ENCODE measurements at places on chromosomes 1 and 21.

- DNase-seq: no peak
Observed at GRCh38 chr1:24909388-24909898, 20.6 kb downstream of the RUNX3 start.

- no peak for DNase-seq
Observed at GRCh38 chr1:209072481-209072880, 511.0 kb upstream of the CAMK1G start.

GRCh38 chr1:16116625-16117024 lies 39.2 kb downstream of the EPHA2 start:
- no peak for DNase-seq

GRCh38 chr1:97281962-97282361 lies 560.4 kb downstream of the PTBP2 start:
- no peak for DNase-seq

GRCh38 chr1:174262349-174263241 lies 103.3 kb downstream of the RABGAP1L start:
- DNase-seq: peak; percentile 59

GRCh38 chr1:24857507-24858133 lies 72.5 kb downstream of the RUNX3 start:
- DNase-seq: no peak

GRCh38 chr1:182301467-182302198 lies 90.0 kb downstream of the GLUL start:
- no peak for DNase-seq

- DNase-seq: no peak
Observed at GRCh38 chr1:223038288-223039006, 104.6 kb downstream of the TLR5 start.

- DNase-seq: no peak
Observed at GRCh38 chr1:207405814-207406213, 48.3 kb upstream of the CR2 start.

GRCh38 chr1:15915991-15916390 lies 59.9 kb downstream of the ZBTB17 start:
- no peak for DNase-seq

DNA sequence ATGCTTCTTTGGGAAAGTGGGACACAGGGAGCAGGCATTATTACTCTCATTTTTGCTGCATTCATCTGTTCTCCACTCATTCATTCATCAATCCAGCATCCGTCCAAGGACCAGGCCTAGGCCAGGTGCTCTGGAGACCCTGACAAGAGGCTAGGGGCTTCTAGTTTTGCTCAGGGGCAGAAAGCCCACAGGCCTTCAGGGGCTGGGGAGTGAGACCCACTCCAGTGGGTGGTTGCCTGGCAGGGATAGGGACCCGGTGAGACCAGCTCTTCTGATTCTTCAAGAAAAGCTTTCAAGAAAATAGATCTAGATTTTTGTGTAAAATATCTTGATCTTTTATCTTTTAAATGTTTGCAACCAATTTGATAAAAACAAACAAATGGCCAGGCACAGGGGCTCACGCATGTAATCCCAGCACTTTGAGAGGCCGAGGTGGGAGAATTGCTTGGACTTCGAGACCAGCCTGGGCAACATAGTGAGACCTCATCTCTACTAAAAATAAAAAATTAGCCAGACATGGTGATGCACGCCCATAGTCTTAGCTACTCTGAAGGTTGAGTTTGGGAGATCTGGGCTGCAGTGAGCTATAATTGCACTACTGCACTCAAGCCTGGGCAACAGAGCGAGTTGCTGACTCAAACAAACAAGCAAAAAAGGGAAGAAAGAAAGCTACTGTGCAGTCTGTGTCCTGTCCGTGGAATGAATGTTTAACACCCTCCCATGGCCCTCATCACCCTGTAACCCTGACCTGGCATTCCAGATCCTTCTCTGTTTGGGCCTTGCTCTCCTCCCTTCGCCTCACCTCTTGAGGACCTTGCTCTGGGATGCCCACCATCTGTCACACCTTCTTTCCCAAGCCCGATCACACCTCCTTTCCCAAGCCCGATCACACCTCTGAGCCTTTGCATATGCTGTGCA lies 17.3 kb upstream of the LRP8 start:
- DNase-seq: no peak

DNA sequence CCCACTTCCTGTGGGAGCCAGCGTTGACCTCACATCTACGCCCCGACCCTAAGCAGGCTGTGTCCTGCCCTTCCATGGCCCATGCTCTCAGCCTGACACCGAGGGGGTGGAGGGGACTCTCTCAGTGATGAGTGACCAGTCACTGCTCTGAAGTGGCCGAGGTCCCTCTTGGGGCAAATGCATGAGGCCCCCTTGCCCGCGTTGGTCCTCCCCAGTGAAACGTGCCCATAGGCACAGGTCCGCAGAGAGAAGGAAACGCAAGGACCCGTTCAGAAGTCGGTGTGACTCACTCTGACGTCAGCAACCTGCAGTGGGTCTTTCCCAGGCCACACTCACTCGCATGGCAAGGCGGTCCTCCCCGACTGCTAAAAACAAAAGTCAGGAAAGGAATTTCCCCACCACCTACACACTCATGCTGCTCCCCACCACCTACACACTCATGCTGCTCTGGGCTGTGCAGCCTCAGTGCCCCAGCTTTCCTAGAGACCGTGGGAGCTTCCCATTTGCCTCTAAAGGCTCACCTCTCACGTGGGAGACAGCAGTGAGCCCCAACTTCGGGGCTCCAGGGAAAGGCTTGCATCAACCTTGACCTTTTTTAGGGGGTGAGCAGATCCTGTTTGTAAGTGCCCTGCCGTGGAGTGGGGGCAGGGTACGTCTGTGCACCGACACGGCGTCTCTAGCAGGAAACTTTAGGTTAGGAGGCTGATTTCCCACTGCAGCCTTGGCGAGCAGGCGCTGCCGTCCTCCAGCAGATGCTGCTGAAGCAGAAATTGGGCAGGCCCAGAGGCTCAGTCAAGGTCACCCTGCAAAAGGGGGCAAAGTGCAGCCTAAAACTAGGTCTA lies 11.4 kb downstream of the UBASH3A start:
- no peak for DNase-seq

DNA sequence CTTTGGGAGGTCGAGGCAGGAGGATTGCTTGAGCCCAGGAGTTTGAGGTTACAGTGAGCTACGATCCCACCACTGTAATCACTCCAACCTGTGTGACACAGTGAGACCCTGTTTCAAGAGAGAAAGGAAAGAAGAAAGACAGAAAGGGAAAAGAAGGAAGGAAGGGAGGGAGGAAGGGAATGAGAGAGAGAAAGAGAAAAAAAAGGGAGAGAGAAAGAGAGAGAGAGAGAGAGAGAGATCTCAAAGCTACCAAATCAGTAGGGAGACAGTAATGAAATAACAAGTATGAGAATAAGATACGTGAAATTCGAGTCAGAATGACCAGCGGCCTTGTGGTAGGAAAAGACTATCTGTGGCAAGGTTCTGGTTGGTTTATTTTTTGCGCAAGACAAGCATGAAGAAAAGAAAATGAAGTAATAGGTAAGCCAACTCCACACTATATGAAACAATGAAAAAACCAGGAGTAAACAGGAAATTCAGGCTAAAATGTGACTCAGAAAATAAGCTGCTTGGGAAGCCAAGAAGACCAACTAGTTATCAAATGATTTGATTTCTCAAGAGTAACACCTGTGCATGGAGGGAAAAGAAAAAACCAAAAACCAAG lies 8.9 kb downstream of the MTF1 start:
- DNase-seq: no peak

- no peak for DNase-seq
Observed at GRCh38 chr1:162899422-162900146, 38.6 kb upstream of the CCDC190 start.

GRCh38 chr1:110460253-110461220 lies 9.6 kb downstream of the PROK1 start:
- DNase-seq: peak; percentile 76

DNA sequence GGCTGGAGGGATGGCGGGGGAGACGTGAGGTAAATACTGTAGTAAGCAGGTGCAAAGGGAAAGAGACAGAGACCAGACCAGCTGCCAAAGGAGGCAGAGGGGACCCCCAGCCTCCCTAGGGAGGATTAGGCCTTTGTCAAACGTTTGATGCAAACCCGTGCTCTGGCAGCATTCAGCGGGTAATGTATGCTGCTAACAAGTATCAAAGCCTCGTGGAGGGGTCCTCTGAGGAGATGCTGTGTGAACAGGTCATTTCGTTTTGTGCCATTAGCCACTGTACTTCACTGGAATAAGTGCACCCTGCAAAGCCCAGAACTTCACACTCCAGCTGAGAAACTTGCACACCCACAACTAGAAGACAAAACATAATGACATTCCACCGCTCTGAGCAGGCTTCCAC lies 644.5 kb downstream of the NPHP4 start:
- DNase-seq: no peak

GRCh38 chr1:200471739-200472138 lies 61.9 kb upstream of the ZNF281 start:
- no peak for DNase-seq

All from NCI-H1436 (cell line).